ENCODE measurements at places on chromosomes 4 and X.

DNA sequence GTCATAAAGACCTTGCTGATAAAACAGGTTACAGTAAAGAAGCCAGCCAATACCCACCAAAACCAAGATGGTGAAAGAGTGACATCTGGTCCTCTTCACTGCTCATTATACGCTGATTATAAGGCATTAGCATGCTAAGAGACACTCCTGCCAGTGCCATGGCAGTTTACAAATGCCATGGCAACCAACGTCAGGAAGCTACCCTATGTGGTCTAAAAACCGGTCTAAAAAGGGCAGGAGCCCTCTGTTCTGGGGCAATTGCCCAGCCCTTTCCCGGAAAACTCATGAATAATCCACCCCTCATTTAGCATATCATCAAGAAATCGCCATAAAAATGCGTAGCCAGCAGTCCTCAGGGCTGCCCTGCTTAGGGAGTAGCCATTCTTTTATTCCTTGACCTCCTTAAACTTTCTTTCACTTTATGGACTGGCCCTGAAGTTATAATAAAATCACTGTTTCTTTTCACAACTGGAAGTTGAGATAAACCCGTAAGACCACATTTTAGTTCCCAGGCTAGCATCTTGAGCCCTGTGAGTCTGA lies 260.5 kb upstream of the FAT1 start:
- no peak for DNase-seq

- DNase-seq: peak; percentile 17
These were observed 755.5 kb downstream of the STIM2 start for GRCh38 chr4:27616166-27616565.

DNA sequence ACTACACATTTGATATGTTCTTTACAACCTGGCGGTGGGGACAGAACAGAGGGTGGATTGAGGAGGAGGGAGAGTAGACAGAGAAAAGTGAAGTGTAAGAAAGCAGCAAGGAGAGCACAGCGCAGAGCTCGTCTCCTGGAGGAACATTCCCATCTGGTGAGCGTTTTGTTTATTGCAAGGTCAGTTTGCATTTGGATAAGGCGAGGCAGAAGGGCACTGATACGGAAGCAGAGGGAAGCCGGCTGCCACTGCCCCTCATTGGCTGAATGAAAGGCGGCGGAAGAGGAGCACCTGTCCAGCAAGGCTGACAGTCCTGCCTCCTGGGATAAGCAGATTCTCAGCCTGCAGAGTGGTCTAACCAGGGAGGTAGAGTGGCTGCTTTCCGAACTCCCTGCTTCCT lies 83.2 kb downstream of the GPR143 start:
- DNase-seq: no peak

- DNase-seq: no peak
These were observed 408.4 kb upstream of the EMCN start for GRCh38 chr4:100926039-100926717.

DNA sequence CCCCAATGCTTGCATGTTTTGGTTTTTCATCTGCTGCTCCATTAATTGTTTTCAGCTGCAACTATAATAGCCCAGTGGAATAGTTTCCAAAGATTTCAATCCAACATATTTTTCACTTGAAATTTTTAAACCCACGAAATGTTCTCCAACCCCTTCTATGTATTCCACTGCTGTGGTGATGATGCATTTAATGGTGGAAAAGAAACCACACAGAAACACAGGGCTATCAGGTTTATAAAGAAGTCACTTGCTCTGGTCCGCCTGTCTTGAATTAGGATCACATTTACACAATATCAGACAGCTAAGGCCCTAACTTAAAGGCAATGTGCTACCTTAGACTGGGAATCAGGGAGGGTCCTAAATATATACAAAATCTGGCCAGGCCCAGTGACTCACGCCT lies 35.0 kb downstream of the OPHN1 start:
- DNase-seq: peak; percentile 51

- DNase-seq: no peak
These were observed 241.4 kb downstream of the RASL11B start for GRCh38 chr4:53103481-53103880.

GRCh38 chrX:19225909-19226308 lies 103.6 kb upstream of the ADGRG2 start:
- no peak for DNase-seq

DNA sequence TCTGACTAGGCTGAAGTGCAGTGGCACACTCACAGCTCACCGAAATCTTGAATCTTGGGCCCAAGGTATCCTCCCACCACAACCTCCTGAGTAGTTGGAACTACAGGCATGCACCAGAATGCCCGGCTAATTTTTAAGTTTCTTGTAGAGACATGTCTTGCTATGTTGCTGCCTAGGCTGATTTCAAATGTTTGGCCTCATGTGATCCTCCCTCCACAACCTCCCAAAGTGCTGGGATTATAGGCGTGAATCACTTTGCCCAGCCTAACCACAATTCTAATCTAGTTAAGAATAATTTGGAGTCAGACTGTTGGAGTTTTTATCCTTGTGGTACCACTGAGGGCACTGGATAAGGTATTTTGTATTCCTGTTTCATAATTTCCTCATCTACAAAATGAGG lies 317.5 kb upstream of the AGA start:
- no peak for DNase-seq

DNA sequence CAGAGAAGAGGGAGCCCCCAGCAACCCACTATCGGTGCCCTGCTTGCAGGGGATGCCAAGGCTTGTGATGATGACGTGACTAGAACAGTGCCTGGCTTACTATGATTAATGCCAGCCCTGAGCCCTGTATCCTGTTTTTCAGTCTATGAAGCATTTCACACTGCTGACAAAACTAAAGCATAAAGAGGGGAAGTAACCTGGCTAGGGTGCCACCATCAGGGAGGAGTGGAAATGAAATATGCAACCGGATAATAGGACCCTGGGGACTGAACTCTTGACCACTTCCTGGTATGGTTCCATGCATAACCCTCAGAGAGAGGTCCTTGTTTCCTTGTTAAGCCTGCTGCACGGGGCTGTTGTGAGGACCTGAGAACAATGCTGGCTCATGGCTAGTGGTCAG lies 50.3 kb downstream of the MED28 start:
- no peak for DNase-seq

DNA sequence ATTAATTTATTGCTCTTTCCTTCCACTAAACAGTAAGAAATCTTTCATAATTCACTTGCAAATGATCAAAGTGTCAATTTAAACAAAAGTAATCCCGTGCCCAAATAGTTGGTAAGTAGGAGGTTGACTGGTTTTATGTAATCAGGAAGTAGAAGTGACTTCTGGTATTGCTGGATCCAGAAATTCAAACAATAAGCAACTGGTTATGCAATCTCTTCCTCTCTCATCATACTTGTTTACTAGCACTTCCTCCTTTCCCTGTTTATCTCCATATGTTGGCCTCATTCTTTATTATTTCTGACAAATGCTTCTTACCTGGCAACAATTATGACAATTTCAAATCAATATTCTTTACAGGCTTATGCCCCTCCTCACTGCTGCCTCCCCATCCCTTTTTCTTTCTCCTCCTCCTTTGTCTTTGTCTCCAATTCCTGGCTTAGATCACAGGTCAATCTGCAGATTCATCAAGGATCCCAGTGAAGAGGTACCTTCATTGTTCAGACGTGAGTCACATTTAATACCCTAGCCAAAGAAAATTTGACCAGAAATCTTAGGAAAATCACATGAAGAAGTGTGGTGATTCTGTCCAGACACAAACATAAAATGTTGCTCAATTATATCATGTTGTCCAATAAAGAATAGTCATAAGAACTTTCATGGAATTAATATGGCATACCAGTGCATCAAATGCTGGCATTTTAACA lies 323.2 kb upstream of the PCDH7 start:
- DNase-seq: peak; percentile 7

- peak; percentile 24 for DNase-seq
These were observed 12.7 kb upstream of the PAQR3 start for GRCh38 chr4:78951862-78952472.

DNA sequence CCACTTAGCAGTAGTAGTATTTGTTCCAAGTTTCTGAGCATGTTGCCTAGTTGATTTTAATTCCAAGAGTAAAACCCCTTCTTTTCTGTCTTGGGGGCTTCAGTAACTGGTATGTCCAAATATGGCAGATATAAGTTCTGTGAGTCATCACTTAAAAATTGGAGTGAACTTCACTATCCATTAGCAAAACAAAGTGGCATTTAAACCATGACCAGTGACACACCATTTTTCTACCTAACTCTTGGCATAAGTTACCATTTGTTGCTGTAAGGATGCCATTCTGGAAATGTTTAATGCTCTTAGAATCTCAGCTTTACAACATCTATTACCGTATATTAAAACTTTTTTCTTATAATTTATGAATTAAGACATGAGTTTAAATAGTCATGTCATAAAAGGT lies 102.0 kb downstream of the CBR4 start:
- DNase-seq: peak; percentile 30

DNA sequence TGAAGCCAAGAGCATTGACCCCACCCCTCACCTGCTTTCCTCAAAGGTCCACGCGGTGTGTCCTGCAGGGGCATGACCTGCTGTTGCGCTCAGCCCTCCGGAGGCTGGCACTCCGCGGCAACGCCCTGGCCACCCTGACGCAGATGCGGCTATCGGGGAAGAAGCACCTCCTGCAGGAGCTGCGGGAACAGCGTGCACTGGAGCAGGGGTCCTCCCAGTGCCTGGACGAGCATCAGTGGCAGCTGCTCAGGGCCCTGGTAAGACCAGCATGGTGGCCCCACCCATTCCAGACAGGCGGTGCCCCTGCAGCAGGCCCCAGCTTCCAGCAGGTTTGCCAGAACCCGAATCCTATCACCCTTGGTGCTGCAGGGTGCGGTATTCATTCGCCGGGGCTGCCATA lies 86.0 kb downstream of the EVC start:
- no peak for DNase-seq

DNA sequence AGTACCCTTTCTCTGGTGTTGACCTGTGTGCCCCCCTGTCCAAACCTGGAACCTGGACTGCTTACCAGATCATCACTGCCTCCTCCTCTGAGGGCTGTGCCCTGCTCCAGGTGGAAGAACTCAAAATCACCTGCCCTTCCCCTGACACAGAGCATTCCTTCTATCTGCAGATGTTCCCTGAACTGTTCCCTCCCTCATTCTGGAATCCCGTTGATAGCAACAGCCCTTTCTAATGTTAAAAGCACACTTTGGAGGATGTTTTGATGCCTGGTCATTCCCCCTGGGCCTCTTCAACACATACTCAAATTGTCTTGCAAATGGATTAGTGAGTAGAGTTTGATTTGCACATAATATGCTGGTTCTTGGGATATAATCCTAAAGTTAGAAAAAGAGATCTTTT lies 225.8 kb downstream of the FGF13 start:
- no peak for DNase-seq

DNA sequence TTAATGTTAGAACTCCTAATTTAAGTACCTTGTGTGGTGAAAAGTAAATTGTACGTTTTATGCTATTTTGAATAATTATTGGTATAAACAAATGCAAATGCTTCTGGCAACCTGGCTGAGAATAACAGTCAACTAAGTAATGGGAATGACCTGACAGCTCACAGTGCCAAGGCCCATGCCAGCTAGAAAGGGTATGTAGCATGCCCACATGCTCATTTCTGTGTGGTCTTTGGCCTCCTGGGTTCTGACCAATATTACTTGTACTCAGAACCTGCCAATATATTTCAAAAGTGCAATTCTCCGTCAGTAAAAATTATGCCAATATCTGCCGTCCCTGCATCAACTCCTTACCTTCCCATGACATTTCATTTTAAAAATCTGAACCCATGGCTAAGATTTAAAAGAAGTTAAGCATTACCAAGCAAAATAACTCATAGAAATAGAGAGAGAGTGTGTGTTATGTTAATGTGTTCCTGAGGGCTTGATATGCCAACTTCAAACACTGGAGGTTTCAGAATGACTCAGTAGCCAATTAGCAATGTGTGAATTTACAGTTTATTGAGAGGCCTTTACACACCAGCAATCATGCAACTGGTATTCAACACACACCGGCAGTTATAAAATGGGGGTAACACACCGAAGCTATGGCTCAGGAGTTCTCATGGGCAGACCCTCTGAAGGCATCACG lies 820.8 kb downstream of the FSTL5 start:
- no peak for DNase-seq

DNA sequence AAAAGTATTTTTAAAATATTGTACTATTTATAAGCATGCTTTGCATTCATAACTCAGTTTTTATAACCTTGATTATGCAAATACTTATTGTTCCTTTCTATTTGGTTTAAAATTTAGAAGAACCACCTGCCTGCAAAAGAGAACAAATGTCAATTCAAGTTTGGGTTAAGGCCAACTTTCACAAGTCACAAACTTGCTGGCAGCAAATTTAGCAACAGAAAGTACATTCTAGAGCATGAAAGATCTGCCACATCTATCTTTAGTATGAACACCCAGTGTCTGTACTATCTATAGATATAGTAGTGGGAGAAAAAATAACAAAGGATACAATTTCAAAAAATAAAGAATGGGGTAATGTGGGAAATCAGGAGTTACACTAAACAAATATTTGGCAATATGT lies 1014.2 kb downstream of the C4orf33 start:
- no peak for DNase-seq

DNA sequence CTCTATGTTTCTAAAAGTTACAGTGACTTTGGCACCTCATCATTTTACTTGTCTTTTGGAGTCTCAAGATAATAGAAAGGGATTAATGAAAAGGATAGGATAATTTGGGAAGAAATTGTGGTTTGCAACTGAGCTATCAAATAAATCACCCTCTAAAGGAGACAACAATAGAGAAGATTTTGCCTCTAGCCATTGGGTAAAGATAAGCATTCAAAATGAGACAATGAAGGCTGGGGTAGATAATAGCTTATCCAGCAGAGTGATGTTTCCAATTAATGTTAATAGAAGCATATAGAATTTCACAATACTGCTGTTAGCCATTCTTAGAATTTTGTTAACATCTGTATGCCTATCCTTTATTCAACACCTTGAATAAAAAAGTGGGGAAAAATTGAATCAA lies 1177.6 kb downstream of the ADGRL3 start:
- DNase-seq: no peak

GRCh38 chr4:73988061-73988460 lies at the start of gene PPBP:
Gene PPBP (minus strand): TSS chr4:73988190. CDS start chr4:73988103, 87 bp downstream.
- no peak for DNase-seq

DNA sequence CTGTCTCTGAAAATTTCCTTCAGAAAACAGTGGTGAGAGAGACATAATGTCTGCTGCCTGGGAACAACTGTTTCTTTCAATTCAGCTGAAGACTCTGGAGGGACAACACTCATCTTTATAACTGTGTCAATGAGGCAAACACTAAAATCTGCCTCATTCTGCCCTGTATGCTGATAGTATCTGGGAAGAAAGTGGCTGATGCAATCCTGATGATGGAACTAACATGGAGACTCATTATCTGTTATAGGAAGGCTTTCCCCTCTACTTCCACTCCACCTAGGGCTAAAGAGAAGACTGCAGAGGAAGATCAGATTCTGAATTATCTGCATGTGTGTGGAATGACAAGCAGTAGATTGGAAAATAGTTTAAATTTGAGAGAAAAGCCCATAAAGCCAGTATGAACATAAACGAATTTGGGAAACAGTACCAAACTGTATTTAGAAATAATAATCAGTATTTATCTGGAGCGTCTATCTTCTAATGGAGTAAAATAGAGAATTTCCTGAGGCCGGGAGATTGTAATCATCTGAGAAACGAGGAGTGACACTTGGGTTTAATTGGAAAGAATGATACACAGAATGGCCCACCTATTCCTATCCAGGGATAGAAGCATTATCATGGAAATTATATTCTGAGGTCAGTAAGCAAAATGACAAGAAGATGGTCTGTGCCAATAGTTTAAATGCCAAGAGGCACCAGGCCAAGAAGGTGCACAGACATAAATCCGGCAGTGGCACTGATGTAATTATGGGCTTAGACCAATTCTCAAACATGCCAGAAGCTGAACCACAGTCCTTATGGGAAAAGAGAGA lies 85.4 kb downstream of the SHISA3 start:
- no peak for DNase-seq

Data from fibroblast of skin of left quadriceps (primary cell).